ENCODE measurements at places on chromosomes 6 and 20.

DNA sequence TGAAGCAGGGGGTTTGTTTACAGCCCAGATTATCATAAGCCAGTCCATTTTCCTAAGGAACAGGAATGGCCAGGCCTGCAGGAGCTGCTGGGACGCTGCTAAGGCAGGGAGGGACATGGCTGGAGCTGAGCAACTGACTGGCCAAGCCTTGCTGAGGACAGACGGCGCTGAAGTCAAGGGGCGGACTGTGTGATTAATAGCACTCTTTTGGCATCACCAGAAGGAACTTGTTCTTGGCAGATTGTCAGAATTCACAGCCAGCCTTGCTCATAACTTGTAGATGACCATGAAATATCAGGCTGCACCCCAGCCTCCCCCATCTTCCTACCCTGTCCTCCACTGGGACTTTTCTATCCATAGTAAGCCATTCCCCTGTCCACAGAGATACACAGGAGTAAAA lies 218.8 kb upstream of the RNF24 start:
- DNase-seq, result no peak

DNA sequence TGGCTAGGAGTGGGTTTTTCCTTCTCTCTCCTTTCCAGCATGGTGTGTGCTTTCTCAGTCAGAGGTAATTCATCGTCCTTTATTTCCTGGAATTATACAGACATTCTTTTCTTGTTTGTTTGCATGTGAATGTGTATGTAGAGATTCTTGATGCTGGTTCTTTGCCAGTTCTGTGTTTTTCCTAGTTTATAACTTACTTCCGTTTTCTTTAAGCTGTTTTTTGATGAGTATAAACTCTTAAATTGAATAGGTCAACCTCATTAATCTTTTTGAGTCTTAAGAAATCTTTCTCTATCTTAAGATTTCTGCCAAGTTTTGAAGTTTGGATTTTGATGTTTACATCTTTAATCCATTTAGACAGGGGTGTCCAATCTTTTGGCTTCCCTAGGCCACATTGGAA lies 38.7 kb downstream of the IGF2R start:
- DNase-seq, result no peak

GRCh38 chr6:112149236-112149635 lies 61.8 kb downstream of the FAM229B start:
- no peak for DNase-seq

- no peak for DNase-seq
Observed at GRCh38 chr20:41608606-41609005, 9.6 kb downstream of the CHD6 start.

DNA sequence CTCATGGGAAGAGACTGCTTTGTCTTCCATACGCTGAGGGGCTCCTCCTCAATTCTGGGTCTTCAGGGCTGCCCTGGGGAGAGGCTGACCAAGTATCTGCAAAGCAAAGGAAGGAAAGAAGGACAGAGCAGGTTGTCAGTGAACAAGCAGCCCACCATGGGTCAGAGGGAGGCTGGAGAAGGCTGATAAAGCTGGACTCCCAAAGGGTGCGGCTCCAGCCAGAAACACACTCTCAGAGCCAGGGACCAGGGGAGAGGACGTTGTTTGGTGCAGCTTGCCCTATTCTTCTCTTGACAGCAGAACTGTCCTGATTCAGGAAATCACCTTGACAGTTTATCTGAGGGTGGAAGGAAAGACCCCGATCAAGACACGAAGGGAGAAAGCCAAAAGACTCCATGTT lies 10.4 kb upstream of the CTCFL start:
- no peak for DNase-seq

- DNase-seq, result no peak
Observed at GRCh38 chr6:75532521-75532920, 38.9 kb upstream of the FILIP1 start.

- no peak for DNase-seq
Observed at GRCh38 chr6:6915219-6915618, 192.5 kb upstream of the RREB1 start.

GRCh38 chr6:89613790-89614189 lies 24.8 kb downstream of the LYRM2 start:
- no peak for DNase-seq

GRCh38 chr6:168618546-168619315 lies 177.7 kb downstream of the SMOC2 start:
- DNase-seq, result no peak

GRCh38 chr6:81892891-81893290 lies 140.4 kb upstream of the TENT5A start:
- DNase-seq, result no peak

- no peak for DNase-seq
Observed at GRCh38 chr6:54722328-54722727, 124.2 kb upstream of the FAM83B start.

DNA sequence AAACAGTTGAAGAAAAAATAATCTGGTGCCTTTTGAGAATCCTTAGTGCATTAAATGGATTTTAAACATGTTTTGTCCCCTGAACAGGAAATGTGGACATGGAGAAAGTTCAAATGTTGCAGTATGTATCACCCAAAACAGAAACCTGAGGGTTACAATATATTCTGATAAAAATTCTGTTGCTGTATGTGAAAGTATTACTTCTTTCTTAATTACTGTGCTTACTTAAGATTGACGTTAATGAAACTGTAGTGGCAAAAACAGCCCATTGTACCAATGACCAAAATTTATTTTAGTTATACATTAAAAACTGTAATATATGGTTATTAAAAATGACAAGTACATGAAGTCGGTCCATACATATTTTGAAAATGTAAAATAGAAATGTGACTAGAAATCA lies 100.6 kb downstream of the PRDM1 start:
- DNase-seq, result no peak

DNA sequence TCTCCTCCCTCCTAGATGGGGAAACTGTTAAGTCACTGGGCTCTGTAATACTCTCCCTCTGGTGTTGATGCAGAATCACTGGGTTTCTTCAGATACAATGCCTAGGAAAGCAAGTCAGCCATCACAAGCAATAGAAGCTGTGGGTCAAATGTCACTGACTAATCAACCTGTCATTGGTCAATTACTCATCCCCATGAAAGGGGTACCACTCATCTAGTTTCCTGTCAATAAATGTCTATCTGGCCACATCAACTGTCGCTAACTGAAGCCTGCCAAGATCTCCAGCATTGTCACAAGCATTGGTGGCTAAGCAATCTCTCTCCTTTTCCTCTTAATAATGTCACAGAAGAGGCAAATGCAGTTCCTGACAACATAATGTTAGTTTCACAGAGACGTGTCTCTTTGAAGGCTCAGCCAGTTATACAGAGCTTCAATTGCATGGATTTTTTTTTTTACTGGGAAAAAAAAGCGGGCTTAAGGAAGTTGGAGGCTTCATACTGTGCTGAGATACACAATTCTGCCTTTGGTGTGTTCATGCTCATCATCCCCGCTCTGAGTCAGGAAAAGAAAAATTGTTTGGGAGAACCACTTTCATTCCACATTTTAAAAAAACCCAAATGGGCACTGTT lies 355.9 kb downstream of the BTBD9 start:
- DNase-seq, result no peak

DNA sequence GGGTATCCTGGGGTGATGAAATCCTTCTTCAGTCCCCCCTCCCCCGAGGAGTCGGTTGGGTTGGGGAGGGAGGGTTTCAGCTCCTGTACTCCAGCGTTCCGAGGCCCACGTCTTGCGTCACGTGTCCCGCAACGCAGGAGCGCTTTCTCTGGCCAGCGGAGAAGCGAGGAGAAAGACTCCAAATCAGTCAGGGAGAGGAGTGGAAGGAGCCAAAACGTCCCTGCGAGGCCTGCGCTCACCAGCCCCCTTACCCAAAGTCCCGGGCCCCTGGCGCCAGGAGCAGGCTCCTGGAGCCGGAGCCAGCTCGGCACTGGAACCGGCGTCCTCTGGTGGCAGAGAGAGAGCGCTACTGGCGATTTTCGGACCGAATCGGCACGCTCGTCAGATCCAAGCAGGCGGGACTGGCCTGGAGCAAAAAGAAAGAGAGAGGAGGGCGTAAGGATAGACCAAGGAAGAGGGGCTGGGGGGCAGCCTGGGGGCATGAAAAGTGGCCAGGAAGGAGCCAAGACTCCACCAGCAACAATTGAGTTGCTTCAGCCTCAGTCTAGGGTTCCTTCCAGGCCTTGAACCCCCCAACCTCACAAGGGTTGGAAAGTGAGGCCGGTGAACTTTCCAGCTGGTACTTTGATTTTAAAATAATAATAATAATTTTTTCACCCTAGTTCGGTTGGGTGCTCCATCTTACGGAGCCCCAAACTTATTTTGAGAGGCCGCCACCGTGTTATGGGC lies at the start of gene GNAS:
TSS of gene GNAS (plus strand) at position 174 of the 729 bp plus-strand sequence.
- DNase-seq, result no peak

DNA sequence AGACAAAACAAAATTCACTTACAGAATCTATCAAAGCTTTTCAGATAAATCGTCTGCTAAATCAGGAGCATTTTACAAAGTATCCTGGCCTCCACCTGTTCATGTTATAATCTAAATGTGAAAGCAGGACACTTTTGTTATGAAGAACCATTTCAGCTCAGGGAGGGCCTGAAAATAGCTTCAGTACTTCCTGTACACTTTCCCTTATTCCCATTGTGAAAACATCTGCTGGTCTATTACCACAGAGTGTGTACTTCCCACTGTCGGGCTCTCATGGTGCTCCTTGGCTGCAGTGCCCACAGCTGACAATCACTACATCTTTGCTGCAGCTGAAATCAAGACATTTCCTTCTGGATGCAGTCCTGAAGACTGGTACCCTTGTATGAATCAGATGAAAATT lies 128.1 kb downstream of the OPRM1 start:
- DNase-seq, result no peak
